ENCODE measurements at places on chromosomes 7 and 10. TPM values are rescaled to one million over a fixed set of nuclear protein-coding genes. Genes with fewer than 3 reads are reported as not detected.

The MET gene
- total RNA-seq, result 3.9 TPM

The GCK gene
- total RNA-seq, result 0.21 TPM

The JCAD gene
- 0.10 TPM for total RNA-seq

The DYDC2 gene
- total RNA-seq, result not detected

The INA gene
- total RNA-seq, result 0.10 TPM

The TMEM229A gene
- not detected for total RNA-seq

The COL1A2 gene
- total RNA-seq, result 0.52 TPM

The TMEM270 gene
- not detected for total RNA-seq

The OPALIN gene
- total RNA-seq, result not detected

The FOXP2 gene
- not detected for total RNA-seq

The UNCX gene
- not detected for total RNA-seq

The IFT22 gene
- total RNA-seq, result 1.5 TPM

The ELFN1 gene
- under 0.01 TPM for total RNA-seq

The SAP25 gene
- total RNA-seq, result 1.8 TPM

The DIP2C gene
- total RNA-seq, result 1.7 TPM

The OPN4 gene
- not detected for total RNA-seq

The LRRC4 gene
- 1.3 TPM for total RNA-seq

The IDI2 gene
- total RNA-seq, result not detected

The HOXA11 gene
- total RNA-seq, result not detected

The TMEM213 gene
- total RNA-seq, result not detected

The HMX2 gene
- not detected for total RNA-seq

The RINT1 gene
- 29.0 TPM for total RNA-seq

The LIPK gene
- total RNA-seq, result not detected

The CAPZA2 gene
- total RNA-seq, result 201 TPM

The CCDC126 gene
- total RNA-seq, result 32.5 TPM

The SH2D4B gene
- 0.10 TPM for total RNA-seq

The CYP2C18 gene
- not detected for total RNA-seq

The C7orf33 gene
- total RNA-seq, result not detected

The ALOX5 gene
- total RNA-seq, result 88.9 TPM

The ANK3 gene
- 73.0 TPM for total RNA-seq

The SCRN1 gene
- total RNA-seq, result 5.1 TPM

The COX19 gene
- 33.4 TPM for total RNA-seq

The PTEN gene
- total RNA-seq, result 171 TPM

The TMEM178B gene
- total RNA-seq, result 0.10 TPM

The PILRA gene
- 56.7 TPM for total RNA-seq

The PNLIP gene
- not detected for total RNA-seq

The ZNF438 gene
- total RNA-seq, result 2.2 TPM

The ELAPOR2 gene
- 6.7 TPM for total RNA-seq

The TMEM209 gene
- 16.2 TPM for total RNA-seq

The OTUD1 gene
- 130 TPM for total RNA-seq

The ANXA8 gene
- 0.31 TPM for total RNA-seq

The GIMAP8 gene
- 4.2 TPM for total RNA-seq

The RHOBTB1 gene
- 4.1 TPM for total RNA-seq

The PLA2G12B gene
- total RNA-seq, result not detected

The GPR146 gene
- 4.3 TPM for total RNA-seq

The AS3MT gene
- 1.7 TPM for total RNA-seq

Data from mononuclear cell (primary cell).